ENCODE measurements at places on chromosomes 7 and 10.
A peak's percentile ranks its signal among the peaks of the same experiment; 100 is the strongest.

DNA sequence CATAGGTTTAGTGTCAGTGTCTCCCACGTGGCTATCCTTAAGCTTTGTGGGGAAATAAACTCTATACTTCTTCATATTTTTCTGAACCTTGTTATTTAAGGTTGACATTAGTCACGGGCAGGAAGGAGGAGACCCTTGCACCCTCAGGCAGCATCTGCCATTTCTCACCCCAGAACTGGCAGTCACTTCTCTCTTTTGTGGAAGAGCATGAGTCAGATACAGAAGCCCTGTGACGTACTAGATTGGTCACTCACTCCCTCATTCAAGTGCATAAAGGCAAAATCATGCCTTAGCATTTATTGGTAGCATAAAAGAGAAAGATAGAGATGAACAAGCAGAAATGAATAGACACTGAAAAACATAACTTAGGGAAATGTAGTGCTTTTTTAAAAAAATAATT is 206.0 kb upstream of the MDFIC start:
- DNase-seq, result no peak

DNA sequence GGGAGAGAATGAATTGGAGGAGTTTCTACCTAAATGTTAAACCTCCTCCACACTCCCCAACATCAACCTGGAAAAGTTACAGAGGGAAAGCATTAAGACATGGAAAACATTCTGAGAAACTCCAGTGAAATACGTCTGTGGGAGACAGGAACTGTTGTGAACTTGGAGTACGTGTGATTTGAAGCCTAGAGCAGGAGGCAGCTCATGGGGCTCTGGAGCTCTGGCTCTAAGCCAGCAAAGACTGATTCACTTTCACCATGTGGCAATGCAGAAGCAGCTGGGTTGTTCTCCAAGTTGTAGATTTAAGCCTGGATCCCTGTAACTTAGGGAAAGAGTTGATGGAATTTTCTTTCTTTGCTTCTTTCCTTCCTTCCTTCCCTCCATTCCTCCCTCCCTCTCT is 503.2 kb downstream of the NRG3 start:
- no peak for DNase-seq

DNA sequence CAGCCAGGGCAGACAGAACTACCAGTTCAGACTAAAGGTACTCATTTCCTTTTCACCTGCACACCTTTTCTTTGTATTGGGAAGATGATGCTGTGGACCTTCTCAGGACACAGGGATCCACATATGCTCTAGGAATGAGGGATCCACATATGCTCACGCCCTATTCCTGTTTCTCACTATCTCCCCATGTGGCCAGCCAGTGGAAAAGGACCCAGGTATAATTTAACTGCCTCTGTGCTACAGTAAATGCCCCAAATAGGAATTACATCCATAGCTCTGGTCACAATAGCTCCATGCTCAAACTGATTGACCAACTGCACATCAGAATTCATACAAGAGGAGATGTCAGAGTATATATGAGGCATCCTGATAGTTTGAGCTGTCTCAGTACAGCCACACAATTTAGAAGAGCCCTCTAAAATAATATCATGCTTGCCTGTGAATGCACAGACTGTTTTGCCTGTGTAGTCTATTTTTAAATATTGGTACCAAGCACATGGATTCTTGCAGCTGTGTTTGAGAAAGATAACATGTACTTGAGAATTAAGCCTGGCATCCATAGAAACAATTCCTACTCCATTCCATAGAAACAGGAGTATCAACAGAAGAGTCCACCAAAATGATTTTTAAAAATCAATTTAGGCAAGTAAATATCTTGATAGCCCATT is 43.7 kb downstream of the CTTNBP2 start:
- no peak for DNase-seq

GRCh38 chr10:122139627-122140170 is 131.4 kb upstream of the BTBD16 start:
- DNase-seq, result no peak

DNA sequence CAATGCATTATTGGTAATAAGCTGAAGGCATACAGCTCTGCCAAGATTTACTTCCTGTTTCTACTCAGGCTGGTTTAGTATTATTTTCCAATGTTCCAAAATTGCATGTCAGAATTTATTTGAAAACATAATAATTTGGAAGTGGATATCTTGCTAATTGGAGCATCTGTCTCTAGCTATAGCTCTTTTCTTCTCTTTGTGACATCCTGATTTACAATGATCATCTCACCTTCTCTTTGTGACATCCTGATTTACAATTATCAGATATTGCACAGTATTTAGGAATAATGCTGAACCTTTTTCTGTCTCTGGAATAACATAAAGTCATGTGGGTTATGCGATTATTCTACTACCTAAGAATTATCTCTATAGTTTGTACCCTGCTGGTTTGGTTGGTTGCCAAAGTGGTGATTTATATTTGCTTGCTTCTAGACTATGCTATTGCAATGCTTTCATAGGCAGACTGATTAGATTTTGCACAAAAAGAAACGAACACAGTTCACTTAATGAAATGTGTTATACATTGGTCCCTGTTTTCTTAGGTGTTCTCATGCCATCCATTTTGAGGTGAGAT is 44.3 kb upstream of the CABCOCO1 start:
- no peak for DNase-seq

GRCh38 chr10:65964205-65964604 is 961.6 kb upstream of the LRRTM3 start:
- no peak for DNase-seq

- DNase-seq, result peak; percentile 8
Observed at GRCh38 chr7:141754939-141755338, 9.0 kb upstream of the TAS2R3 start.

- no peak for DNase-seq
Observed at GRCh38 chr7:67847092-67847787, 850.6 kb downstream of the TYW1 start.

GRCh38 chr10:52703451-52703850 is 69.1 kb downstream of the MBL2 start:
- no peak for DNase-seq

DNA sequence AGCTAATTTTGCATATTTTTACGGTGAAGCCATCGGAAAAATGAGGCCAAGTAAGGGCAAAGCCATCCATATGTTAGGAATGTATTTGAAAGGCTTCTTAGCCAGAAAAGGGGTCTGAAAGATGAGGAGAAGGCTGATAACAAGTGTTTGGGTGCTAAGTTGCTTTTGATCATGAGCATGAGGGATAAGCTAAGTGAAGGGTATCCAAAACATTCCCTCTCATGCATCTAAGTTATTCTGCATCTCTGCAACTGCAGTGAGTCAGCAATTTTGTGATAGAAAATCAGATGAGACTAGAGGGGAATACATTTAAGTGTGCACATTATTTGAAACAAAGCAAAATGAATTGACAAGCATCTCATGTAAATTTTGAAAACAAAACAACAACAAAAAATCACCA is 282.8 kb downstream of the GPR158 start:
- no peak for DNase-seq

- no peak for DNase-seq
Observed at GRCh38 chr10:5387169-5387568, 17.5 kb downstream of the TUBAL3 start.

DNA sequence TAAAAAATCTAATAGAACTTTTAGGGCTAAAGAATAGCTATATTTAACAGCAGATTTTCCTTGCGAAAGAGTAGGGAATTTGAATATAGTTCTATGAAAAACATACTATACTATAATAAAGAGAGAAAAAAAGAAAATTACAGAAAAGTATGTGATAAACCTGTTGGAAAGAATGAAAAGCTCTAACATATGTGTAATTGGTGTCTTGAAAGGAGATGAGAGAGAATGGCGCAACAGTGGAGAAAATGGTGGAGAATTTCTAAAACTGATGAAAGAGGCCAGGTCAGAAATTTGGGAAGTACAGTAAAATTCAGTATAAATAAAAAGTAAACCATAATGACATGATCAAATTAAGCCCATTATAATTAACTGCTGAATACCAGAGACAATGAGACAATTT is 20.8 kb upstream of the CACNA2D1 start:
- no peak for DNase-seq

DNA sequence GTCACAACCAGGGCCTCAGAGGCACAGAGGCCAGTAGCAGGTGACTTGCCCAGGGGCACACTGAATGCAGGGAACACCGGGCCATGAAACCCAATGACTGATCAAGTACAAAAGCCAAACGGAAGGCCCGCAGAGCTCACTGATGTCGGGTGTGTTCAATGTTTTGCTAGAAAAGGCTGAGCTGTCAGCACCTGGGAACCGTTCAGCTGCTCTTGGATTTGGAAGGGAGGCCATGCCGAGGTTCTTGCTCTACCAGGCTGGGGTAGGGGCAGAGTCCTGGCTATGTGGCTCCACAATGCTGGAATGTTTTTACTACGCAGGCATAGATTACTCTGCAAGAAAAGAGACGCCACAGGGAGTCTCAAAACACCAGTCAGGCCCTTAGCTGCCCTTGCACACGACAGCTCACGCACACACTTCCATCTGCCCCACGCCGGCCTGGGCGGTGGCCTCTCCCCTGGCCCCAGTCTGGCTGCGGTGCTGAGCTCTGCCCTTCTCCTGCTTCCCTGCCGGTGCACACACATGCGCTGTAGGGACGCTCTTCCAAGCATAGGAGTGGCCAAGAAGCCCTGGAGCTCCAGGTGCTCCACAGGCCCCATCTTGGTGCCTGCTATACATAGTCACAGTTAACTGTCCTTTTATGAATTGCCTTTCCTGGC is 79.9 kb downstream of the ZRANB1 start:
- no peak for DNase-seq

DNA sequence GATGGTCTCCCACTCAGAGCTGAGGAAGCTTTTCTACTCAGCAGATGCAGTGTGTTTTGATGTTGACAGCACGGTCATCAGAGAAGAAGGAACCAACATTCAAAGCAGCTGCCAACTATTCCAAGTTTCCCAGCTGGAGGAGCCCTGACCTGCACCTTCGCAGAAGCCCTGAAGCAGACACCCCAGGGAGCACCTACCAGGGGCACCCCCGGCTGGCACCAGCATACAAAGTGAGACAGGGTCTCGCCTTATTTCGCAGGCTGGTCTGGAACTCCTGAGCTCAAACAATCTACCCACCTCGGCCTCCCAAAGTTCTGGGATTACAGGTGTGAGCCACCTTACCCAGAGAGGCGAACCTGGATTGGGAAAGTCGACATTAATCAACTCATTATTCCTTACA is 68.6 kb downstream of the KMT2C start:
- DNase-seq, result no peak

GRCh38 chr7:31761646-31762045 is 74.6 kb downstream of the PPP1R17 start:
- no peak for DNase-seq

DNA sequence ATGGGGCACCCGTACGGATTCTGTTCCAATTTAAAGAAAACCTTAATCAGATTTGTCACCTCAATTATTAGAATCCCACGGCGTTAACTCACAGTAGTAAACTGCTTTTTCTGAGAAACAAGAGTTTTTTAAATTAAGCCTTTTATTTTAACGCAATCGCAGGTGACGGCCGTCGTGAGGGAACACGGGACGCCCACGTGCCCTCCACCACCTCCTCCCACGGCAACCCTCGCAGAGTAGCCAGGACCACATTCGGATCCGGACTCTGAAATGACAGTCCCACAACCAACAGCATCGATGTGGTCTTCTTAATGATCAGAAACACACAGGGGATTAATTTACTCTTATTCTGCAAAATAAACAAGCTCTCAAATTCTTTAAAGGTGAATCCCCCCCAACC is 22.0 kb upstream of the GPR146 start:
- no peak for DNase-seq

DNA sequence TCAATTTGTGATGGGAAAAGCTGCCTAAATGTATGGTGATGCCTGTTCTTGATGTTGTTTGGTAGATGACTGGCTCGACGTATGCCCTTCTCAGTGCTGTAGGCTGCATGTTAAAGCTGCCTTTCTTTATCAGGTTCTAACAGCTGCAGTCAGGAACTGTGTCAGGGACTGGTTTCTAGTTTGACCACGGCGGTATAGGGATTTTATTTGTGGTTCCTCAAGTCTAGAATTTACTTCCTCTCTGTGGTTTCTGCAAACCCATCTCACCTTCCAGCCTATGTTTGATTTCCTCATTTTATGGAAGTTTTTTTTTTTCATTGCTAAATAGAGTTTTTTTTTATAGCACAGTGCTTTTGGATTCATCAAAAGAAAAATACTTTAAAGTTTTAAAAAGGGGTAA is 26.5 kb downstream of the LMTK2 start:
- DNase-seq, result no peak

DNA sequence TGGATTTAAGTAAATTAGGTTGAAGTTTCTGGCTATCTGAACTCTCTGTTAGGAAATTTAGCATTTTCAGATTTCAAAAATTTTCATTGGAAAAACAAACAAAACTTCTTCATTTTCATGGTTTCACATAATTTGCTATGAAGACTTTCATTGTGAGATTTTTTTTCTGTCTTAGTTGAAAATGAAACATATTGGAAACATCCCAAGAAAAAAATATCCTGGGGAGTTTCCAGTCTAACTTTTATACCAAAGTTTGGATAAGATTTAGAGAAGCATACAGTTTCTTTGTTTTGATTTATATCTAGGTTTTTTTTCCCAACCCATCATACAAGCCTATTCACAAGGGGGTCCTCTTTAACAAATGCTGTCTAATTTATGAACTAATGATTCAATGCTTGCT is 300.5 kb upstream of the SEMA3A start:
- no peak for DNase-seq

DNA sequence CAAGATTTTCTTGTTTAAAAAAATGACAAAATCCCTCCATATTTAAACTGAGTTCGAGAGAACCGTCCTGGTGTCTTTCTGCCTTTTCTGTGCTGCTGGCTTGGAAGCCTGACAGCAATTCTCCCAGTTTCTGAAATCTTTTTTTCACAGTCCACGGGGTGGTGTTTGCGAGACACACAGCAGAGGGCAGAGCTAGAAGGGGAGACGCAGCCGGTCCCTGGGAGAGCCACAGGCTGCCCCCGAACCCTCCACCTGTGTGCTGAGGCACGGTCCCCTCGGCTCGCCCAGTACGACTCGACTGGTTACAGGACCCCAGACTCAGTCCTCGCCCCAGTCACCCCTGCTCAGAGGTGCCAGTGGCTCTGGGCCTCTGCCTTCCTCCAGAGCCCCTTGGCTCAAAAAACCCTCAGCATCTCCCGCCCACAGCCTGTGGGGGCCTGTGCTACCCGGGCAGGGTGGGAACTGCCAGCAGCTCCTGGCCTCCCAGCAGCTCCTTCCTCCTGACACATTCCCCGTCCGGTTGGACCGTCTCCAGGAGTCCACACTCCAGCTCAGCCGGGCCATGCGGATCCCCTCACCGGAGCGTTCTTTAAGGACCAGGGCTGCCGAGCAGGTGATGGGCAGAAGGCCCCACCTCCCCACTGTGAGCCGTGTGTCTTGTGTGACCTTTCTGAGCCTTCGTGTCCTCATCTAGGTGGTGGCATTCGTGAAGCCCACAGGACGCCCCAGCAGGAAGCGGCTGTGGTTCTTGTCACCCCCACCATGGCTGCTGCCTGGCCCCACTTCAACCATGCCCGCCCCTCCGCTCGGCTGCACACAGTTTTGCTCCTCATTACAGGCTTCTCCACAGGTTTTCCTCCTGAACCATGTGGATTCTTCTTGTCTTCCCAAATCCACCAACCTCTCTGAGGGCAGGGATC is 52.3 kb upstream of the EN2 start:
- DNase-seq, result no peak

All from NCI-H510A treated with DMSO at 0.1 percent for 48 hours (cell line).